Iris pigment epithelial cell (primary cell): ENCODE measurements at places on chromosomes 2 and 18.

- DNase-seq, result no peak
Observed at GRCh38 chr2:124985270-124985669, 960.2 kb downstream of the CNTNAP5 start.

DNA sequence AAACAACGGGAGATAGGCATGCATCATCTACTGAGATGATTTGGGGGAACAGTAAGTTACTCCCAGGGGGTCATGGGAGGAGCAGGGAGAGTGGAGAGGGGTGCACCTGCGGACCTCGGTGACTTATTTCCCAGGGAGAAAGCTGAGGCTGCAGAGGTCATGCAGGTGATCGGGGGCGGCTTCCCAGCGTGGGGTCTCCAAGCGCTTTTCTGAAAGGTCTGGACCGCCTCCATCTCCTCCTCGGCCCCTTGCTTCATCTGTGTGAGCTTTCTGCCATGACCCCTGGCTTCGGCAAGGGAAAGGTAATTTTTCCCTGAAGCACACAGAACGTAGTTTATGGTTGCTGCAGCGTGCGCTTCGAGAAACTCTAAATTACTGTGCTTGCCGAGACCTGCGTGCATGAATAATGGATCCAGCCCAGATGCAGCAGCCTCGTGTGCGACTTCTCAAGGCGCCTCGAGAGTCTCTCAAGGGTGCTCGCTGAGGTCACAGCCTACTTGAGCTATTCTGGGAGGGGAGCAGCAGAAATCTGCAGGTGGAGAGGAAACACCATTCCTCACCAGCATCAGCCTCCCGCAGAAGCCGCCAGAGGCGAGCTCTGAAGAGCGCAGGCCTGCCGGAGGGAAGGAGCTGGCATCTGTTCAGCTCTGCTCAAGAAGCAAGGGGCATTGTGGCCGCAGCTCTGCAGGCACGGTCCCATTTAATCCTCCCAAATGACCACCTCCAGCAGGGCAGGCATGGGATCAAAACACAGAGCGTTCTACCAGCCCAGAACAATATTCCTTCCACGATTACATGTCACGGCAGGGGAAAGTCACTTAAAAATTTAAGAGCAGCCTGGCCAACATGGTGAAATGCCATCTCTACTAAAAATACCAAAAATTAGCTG is 308.4 kb upstream of the MYT1L start:
- no peak for DNase-seq

GRCh38 chr2:107008843-107009242 is 122.9 kb upstream of the ST6GAL2 start:
- no peak for DNase-seq

DNA sequence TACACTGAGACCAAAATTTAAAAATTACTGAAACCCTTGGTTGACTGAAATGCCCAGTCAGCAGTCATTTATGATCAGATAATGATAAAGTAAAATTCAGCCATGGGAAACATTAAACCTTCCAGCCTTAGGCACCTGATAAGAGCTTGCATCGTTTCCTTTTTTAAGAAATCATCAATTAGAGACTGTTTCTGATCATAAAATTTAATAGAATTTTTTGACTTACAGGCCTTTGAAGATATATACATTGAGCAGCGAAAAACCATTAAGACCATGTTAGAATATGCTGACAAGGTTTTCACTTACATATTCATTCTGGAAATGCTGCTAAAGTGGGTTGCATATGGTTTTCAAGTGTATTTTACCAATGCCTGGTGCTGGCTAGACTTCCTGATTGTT is 99.6 kb upstream of the CSRNP3 start:
- DNase-seq, result no peak

DNA sequence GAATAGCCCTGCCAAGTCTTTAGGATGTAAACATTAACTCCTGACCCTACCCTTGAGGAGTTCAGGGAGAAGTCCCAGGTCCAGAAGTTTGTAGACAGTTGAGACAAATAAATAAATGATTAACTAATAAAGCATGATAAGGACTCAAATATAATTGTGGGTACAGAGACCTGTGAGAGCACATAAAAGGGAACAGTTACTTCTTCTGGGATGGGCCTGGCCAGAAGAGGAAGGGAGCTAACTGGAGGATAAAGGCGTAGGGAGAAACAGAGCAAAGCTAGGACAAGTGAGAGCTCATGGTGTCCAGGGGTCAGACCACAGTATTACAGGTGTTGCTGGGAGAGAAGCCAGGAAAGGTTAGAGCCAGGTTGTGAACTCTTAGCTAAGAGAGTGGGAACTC is 3.0 kb downstream of the LCLAT1 start:
- DNase-seq, result no peak

DNA sequence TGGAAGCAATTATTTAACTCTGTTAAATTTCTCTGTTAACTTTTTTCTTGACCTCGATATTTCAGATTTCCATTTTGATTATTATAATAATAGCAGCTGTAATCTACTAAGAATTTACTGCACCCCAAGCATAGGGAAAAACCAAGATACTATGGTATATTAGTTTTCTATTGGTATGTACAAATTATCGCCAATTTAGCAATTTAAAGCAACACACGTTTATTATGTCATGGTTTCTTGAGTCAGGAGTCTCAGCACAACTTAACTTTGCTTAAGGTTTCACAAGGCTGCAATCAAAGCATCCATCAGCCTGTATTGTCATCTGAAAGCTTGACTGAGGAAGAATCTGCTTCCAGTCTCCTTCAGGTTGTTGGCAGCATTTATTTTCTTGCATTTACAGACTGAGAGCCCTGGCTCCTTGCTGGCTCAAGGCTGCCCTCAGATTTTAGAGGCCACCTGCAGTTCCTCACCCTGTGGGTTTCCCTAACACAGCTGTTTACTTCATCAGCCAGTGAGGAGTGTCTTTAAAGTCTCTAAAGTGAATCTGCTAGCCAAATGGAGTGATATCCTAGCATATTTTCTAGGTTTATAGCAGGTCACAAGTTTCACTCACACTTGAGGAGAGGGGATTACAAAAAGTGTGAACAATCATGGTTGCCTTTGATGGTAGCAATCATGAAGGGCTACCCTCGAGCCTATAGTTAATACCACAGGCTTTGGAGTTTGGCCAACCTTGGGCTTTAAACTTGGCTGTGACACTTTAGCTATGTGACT is 4.4 kb upstream of the VPS54 start:
- DNase-seq, result no peak
